NCI-H460 (cell line): ENCODE measurements at places on chromosomes 2 and 18. TPM values are rescaled to one million over a fixed set of nuclear protein-coding genes. Genes with fewer than 3 reads are reported as not detected.

DNA sequence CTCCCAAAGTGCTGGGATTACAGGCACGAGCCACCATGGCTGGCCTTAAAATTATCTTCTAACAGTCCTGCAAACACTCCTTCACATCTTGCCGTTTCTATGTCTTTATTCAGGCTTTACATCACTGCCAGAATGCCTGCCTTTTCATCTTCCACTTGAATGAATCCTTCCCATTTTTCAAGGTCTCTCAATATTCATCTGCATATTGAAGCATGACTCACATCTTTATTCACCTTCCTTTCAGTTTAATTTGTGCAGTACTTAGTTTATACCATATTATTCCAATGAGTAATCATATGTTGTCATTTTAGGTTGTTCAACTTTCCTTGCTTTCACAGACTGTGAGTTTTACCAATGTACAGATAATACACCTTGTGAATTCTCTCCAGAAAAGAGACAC, 510.1 kb upstream of the PIK3C3 start:
- no peak for DNase-seq

DNA sequence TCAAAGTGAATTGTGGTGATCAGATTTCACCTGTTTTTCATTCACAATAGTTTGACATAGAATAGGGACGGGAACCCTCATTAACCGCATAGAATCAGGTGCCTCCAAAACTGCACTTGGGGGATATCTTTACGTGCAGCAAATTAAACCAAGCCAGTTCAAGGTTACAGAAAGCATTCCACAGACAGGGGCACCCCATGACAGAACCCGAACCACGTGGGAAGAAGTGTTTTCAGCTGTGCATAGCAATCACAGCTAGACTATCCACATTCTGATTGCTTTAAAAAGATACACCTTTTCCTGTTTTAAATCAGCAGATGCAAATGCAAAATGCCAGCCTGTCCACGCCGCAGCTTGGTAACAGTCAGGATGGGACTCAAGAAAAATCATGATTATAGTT, 205.8 kb downstream of the ANAPC1 start:
- no peak for DNase-seq

GRCh38 chr2:236876642-236877041, 209.0 kb upstream of the COPS8 start:
- no peak for DNase-seq

The LDLRAD4 gene
- total RNA-seq: not detected in 2 replicates

DNA sequence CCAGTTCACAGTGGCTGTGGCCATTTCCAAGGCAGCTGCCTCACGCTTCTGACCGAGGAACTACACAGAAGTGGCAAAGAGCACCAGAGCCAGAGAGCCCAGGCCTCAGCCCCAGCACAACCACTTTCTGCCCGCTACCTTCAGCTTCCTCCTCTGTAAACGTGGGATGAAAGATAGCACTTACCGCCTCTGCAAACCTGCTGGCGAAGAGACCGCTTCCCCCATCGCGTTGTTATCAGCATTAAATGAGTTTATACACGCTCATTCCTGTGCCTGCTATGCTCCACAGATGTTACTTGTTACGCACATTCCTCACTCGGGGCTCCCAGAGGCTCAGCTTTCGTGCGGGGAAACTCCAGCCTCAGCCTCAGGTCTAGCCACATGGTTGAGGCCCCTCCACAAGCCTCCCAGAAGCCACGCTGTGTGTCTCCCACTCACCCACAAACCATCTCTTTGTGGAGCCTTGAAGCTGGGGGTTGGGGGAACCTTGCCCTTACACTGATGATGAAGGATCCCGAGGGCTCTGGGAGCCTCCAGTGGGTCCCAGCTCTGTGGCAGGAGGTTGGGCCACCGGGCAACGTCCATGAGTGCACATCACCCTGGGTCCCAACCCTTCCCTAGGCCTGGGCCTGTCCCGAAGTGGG, 63.3 kb upstream of the SMAD7 start:
- DNase-seq: no peak

- DNase-seq: no peak
These were observed 34.5 kb downstream of the PDIA6 start for GRCh38 chr2:10777842-10778723.
